Colonic mucosa (tissue), 4 donors: ENCODE measurements at places on chromosomes 7 and 10. TPM values are rescaled to one million over a fixed set of nuclear protein-coding genes. Genes with fewer than 3 reads are reported as not detected.

The CDH23 gene
- total RNA-seq, result 1.4 TPM

The PMPCB gene
- total RNA-seq, result 56.4 TPM

The CDHR1 gene
- total RNA-seq, result 99.3 TPM

The ARPC1A gene
- total RNA-seq, result 173 TPM

GRCh38 chr10:13788711-13789447, 202.1 kb downstream of the PRPF18 start:
- no peak overlapping the region for H3K27ac ChIP-seq
- no peak overlapping the region for H3K4me3 ChIP-seq
- no peak for DNase-seq
- no peaks in the 10 kb centered on the region for H3K36me3 ChIP-seq
- no peaks in the 10 kb centered on the region for H3K4me1 ChIP-seq

DNA sequence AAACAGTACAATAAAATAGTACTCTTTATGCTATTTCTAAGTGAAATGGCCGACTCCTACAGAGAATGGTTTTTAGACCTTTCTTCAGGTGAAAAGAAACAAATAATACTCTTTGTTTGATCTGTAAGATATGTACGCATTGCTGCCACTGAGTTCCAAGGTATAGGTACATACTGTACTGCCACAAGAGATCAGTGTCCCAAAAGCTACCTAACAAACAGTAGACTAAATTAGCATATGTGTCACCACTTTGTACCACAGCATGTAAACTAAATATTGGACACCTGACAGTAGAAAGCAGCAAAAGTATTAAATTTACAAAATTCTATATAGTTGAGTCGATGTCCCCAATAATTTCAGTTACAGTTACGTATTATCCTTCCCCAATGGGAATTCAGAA, 14.4 kb downstream of the MTPN start:
- H3K36me3 ChIP-seq, result no peaks in the 10 kb centered on the region
- H3K4me3 ChIP-seq, result no peak overlapping the region
- no peaks in the 10 kb centered on the region for H3K4me1 ChIP-seq

DNA sequence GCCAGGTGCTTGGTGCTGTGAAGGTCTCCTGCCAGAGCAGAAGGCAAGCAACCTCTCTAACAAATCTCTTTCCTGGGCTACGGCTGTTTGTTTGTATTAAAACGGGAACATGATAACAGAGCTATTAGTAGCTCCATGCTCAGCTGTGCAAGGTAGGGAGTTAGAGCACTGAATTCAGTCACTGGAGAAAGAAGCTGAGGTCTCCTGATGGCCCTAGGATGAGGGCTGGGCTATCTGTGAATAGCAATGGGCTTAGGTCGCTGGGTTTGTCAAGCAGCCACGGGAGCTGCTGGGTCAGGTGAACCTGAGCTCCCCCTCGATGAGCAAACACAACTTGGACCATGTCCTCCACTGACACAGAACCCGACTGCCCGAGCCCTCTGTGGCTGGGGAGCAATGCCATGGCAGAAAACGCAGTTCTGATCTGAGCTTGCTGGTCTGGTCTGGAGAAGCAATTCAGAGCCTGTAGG, 24.4 kb downstream of the TACC2 start:
- no peaks in the 10 kb centered on the region for H3K4me1 ChIP-seq
- no peak for DNase-seq
- no peak overlapping the region for H3K4me3 ChIP-seq
- H3K36me3 ChIP-seq, result no peaks in the 10 kb centered on the region
- no peaks in the 10 kb centered on the region for H3K27me3 ChIP-seq

DNA sequence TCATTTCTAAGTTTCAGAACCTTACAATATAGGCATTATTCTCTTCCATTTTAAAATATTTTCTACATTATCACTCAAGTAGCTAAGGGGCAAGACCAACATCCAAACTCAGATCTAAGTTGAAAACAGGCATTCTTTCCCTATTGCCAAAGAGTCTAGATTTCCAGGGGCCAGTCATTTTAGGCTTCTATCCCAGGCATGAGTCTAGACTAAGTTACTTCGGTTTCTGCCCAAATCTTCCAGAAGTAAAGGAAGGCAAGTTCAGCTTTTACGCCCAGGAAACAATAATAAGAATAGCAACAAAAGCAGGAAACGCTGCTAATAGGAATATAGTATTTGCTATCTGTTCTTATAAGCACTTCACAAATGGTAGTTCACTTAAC, 189.9 kb downstream of the DGKI start:
- no peaks in the 10 kb centered on the region for H3K27me3 ChIP-seq
- no peak overlapping the region for H3K27ac ChIP-seq
- H3K4me1 ChIP-seq, result no peaks in the 10 kb centered on the region
- DNase-seq, result no peak
- H3K36me3 ChIP-seq, result no peaks in the 10 kb centered on the region
- no peak overlapping the region for H3K4me3 ChIP-seq

GRCh38 chr7:70432567-70433001, 699.4 kb upstream of the GALNT17 start:
- H3K27ac ChIP-seq, result no peak overlapping the region
- no peak for DNase-seq
- no peaks in the 10 kb centered on the region for H3K27me3 ChIP-seq
- H3K36me3 ChIP-seq, result no peaks in the 10 kb centered on the region

DNA sequence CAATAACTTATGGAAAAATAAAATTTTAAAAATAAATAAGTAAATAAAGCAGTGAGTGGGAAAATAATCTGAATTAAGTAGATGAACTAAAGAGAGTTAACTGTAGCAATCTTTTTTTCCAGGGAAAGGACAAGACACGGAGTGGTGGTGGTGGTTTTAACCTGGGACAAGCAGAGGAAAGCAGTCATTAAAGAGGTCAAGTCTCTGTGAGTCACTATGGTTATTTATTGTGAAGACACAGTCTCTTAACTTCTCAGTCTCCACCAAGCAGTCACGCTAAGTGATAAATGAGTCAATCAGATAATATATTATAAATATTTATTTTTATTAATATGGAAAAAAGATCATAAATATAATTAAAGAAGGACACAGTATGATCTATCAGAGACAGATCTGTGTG, 228.1 kb upstream of the MEOX2 start:
- no peaks in the 10 kb centered on the region for H3K36me3 ChIP-seq
- H3K27ac ChIP-seq, result no peak overlapping the region
- no peaks in the 10 kb centered on the region for H3K4me1 ChIP-seq
- H3K4me3 ChIP-seq, result no peak overlapping the region
- H3K27me3 ChIP-seq, result no peaks in the 10 kb centered on the region

- no peaks in the 10 kb centered on the region for H3K4me1 ChIP-seq
- DNase-seq, result no peak
- H3K27me3 ChIP-seq, result no peaks in the 10 kb centered on the region
- no peak overlapping the region for H3K4me3 ChIP-seq
These were observed 15.0 kb upstream of the WDR86 start for GRCh38 chr7:151424799-151425198.
